Activated naive CD4-positive, alpha-beta T cell treated with anti-CD3 and anti-CD28 coated beads, Interleukin-2, amount 50 U/mL, for 72 hours (primary cell): ENCODE measurements at places on chromosomes 5 and 9. TPM values are rescaled to one million over a fixed set of nuclear protein-coding genes. Genes with fewer than 3 reads are reported as not detected.

DNA sequence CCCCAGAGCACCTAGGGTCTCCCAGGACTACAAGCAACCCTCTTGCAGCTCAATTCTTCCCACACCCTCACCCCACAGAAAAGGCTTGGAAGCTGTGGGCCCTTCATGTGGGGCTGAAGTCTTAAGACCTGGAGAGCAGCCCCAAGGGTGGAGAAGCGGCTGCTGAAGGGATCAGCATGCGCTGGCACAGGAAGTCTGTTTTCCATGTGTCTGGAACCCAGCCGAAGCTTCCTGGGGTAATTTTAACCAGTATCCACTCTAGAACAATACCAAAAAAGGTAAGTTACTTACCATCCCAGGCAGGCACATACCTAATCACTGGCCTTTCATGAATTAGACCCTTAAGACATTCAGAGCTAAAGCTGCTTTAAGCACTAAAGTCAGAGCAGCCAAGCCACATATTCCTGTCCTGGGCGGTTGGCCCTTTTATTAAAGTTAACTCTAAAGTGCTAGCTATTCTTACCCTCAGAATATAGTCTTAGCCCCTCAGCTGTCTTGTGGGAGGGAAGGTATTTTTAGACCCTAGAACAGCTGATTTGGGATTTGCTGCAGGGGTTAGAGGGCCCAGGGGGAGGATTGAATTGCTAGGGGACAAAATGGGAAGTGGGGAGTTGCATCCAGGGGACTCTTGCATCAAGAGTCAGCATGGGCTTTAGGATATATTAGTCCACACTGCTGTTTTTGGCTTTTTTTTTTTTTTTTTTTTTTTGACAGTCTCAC is 6.9 kb downstream of the IL17B start:
- no peak for DNase-seq

DNA sequence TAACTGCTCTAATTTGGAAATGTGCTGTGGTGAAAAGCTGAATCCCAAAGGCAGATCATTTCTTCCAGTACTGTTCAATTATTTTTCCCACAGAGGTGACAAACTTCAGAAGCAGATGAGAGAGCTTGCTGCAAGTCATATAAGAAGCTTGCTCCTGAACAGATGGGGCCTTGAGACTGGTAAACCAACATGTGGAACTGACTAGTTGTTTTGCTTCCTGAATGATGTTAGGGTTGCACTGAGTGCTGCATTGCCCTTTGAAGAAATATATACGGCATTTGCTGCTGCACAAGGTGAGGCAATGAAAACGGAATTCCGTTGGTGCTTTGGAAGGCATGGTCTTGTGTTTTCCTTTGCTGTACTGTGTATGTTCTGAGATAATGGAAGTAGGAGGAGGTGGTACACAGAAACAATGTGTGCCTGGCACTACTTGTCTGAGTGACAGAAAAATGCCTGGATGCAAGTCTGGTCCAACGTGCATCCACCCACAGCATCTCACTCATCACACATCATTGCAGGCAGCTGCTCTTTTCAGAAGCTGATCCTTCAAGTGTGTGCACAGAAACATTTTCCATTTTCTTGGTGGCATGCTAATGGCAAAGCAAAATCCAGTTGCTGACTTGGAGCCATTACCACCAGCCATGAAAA is 76.9 kb downstream of the ANKH start:
- DNase-seq: no peak

DNA sequence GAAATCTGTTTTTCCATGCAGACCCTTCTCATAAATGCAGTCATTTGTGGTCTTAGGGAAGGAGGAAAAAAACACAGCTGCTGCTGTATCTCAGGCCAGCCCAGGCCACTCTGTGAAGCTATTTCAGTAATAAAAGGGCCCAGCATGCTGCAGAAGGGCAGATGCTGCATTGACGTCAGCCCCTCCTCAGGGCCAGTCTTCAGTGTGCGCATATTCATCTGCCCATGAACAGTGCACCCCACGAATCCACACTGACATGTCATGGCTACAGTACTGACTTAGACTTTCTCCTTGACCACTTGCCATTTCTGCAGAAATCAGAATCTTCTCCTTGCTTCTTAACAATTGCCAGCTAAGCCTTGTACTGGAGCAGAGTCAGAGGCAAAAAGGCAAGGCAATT is 304.7 kb downstream of the GABRG2 start:
- no peak for DNase-seq

DNA sequence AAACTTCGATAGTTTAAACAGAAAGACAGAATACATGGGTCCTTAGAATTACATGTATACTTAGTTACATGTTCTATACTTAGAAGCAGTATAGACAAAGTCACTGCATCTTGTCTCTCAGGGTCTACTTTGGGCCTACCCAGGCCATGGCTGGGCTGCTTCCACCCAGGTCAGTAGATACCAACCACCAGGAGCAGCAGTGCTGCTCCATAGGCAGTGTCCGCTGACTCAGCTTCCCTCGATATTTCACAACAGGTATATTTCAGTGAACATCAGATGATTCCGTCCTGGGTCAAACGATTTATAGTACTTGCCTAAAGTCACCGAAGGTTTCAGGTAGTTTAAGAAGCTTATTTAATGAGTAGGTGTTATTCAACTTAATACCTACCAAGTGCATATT is 18.0 kb downstream of the IARS1 start:
- no peak for DNase-seq

OR1L6 gene
- not detected for total RNA-seq

DNA sequence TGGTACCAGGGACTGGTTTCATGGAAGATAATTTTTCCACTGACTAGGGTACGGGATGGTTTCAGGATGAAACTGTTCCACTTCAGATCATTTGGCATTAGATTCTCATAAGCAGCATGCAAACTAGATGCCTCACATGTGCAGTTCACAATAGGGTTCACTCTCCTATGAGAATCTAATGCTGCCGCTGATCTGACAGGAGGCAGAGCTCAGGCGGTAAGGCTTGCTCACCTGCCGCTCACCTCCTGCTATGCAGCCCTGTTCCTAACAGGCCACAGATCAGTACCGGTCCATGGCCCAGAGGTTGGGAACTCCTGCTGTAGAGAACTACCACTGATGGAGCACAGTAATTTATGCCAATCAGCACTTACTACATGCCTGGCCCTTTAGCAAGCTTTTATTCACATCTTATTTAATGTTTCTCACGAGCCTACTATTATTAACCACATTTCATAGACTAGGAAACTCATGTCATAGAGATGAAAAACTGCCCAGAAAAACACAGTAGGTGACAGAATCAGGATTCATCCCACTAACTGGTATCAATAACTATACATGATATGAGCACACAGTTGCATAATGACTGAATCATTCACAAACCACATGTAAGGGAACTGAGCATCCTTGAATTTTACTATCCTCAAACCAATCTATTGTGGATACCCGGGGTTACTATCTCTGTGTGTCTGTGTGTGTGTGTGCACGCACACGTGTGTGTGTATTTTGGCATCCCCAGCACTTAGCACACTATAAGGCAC is 46.5 kb downstream of the SVEP1 start:
- no peak for DNase-seq

- DNase-seq: no peak
Measured at GRCh38 chr5:122421374-122422079, 109.5 kb downstream of the SNCAIP start.
